ENCODE measurements at places on chromosomes 2 and 18. TPM values are rescaled to one million over a fixed set of nuclear protein-coding genes. Genes with fewer than 3 reads are reported as not detected.

Gene RUFY4
- total RNA-seq: not detected

Gene MC5R
- total RNA-seq: not detected

Gene DYNAP
- total RNA-seq: not detected

Gene FAM124B
- total RNA-seq: 1.2 TPM

Gene ATRAID
- total RNA-seq: 216 TPM
